ENCODE measurements at places on chromosomes 5 and 9.

DNA sequence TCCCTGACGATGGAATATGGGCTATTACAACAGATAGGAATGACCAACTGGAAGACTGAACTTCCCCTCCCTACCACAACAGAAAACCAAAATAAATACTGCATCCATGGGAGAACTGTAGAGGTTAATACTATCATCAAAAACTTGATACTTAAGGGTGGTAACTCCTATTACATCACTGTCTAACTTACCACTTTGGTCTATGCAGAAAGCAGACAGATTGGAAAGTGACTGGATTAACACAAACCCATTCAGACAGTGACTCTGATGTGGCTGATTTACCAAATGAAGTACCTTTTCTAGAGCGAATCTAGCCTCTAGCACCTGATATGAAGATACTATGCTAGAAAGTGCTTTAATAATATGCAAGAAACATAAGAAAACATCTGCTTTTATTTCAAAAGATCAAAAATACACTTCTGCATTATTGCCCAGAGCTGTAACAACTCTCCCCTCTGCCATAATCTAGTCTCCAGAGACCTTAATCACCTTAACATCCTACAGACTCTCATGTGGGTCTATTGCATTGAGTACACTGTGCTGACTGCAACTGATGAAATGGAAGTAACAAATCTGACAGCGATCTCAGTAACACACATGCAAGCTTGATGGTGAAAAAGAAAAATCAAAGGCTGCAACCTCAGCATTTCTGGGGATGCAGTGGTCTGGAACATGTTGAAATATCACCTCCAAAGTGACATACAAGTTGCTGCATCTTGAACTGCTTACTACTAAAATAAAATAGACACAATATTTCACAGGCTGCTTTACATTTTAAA, 62.7 kb downstream of the EPB41L4A start:
- no peak for DNase-seq

- no peak for DNase-seq
These were observed 1.6 kb upstream of the SPZ1 start for GRCh38 chr5:80318212-80318611.

DNA sequence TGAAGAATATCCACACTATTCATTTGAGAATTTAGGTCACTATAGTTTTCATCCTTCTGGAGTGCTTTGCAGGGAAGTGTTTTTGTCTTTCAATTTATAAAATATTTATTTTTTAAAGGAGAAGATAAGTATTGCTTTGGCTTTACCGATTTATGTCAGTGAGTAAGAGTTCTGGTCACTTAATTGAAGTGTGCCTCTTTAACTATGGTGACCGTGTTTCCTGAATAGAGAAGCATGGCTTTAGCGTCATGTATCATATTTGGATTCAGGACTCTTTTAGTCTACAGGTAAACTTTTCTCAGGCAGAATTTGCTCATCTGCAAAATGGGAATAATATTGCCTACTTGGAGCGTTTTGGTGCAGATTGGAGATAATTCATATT, 902 bp downstream of the BDP1 start:
- DNase-seq: no peak

- peak; percentile 38 for DNase-seq
These were observed 200.1 kb downstream of the NSG2 start for GRCh38 chr5:174245516-174246075.

DNA sequence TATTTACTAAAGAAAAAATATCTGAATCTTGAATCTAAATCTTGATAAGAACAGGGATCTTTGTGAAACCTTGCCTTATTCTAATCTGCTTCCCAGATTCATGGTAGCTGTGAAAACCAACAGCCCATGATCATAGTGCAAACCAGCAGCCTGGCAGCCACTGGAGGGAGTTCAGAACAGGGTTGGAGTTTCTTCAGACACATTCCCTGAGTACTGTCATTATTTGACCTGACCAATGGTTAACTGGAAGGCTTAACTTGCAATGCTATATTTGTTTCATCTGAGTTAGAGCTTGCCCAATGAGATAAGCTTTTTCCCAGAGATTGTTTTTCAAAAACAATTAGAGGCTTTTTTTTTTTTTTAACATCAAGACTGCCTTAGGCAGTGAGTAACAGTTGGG, 47.8 kb downstream of the LOX start:
- DNase-seq: no peak
